SK-N-SH treated with all-trans-retinoic acid at 6 μM for 48 hours (cell line): ENCODE measurements at places on chromosomes 5 and 9.

- no peak for ATAC-seq
These were observed 335.6 kb upstream of the CLINT1 start for GRCh38 chr5:158194561-158194976.

DNA sequence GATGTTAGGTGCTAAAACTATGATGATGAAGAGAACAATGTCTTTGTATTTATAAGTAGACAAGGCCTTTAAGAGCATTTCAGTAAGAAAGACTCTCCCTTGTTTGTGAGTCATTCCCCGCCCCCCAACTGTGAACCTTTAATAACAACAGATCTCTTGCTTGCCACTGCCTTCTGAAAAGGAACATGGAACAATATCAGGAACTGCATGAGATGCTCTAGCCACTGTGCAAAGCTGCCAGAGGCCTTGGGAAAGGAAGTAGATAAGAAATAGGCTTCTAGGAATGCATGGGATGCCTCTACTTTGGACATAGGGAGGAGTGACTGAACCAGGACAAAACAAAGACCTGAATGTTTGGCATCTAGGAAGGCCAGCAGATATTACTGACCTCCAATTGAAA lies 296.1 kb upstream of the MPDZ start:
- no peak for ATAC-seq

- peak; percentile 6; the same call in 1 of the 3 replicates for ATAC-seq
These were observed 163.3 kb upstream of the LHFPL2 start for GRCh38 chr5:78811866-78812265.

DNA sequence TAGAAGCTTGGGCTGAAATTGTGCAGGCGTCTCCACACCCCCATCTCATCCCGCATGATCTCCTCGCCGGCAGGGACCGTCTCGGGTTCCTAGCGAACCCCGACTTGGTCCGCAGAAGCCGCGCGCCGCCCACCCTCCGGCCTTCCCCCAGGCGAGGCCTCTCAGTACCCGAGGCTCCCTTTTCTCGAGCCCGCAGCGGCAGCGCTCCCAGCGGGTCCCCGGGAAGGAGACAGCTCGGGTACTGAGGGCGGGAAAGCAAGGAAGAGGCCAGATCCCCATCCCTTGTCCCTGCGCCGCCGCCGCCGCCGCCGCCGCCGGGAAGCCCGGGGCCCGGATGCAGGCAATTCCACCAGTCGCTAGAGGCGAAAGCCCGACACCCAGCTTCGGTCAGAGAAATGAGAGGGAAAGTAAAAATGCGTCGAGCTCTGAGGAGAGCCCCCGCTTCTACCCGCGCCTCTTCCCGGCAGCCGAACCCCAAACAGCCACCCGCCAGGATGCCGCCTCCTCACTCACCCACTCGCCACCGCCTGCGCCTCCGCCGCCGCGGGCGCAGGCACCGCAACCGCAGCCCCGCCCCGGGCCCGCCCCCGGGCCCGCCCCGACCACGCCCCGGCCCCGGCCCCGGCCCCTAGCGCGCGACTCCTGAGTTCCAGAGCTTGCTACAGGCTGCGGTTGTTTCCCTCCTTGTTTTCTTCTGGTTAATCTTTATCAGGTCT lies at the start of gene C9orf72:
Gene C9orf72, minus strand, starts transcription at position 564 of the 716 bp plus-strand sequence. CDS start 6,361 bp downstream, outside the sequence.
- peak; percentile 89 for ATAC-seq

GRCh38 chr5:22250528-22250927 lies 602.6 kb downstream of the CDH12 start:
- ATAC-seq, result no peak

DNA sequence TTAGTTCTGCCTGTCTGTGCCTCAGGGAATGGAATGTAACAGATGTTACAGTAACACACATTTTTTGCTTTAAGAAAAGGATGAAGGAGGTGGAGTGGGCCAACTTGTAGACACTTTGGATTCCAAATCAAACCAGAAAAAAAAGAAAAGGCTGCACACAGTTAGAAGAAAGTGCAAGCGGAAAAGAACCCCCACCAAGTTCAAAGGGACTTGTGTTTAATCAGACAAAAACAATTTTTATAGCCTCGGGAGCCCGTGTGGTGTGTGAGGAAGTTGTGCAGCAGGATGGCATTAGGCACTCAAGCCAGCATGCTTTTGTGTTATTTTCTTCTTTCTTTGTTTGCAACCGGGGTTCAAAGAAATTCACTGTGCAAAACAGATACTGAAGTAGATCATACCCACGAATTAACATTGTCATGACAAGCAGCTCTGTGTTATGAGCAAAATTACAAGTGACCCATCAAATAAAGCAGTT lies 189.5 kb downstream of the SEMA5A start:
- no peak for ATAC-seq

DNA sequence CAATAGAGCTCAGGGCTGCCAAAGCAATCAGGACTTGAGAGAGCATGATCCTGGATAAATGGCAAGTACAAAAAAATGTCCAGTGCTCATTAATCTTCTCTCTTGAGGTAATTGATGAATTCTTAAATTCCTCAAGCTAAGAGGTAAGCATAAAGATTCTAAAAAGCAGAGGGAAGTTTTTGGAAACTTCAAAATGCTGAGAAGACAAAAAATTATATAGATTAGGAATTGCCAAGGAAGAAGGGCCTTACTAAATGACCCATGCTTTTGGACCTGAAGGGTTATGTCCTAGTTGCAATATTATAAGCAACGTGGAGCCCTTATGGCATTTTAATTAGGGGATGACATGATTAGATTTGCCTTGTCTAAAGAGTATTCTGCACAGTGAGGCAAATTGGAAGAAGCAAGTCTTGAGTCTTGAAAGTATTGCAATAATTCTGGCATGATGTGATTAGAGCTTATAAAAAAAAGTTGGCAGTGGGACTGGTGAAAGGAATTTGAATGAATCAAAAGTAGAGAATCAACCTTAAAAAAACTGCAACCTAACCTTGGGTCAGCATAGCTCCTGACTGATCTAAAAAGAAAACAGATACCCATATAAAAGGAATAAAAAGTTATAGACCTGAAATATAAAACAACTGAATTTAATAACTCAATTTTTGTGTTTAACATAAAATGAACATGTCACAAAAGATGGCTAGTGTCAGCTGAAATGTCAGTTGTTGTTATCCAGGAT lies 323.8 kb upstream of the ARRDC3 start:
- ATAC-seq, result peak; percentile 95

DNA sequence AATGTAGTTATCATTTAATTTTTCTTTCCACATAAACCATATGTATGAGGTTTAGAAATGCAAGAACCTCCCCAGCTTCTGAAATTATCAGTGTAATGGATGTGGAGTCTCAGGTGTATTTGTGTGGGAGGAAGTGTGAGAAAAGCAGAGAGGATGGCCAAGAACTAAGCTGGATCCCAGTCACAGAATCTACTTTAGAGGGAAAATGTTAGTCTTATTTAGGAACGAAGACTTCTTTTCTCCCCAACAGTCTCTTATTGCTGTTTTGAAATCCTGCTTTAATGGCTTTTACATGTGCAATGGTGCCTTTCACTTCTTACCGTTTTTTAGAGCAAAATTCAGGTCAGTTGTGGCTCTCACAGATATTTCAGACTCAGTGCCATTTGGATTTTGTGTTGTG lies 3.0 kb downstream of the EQTN start:
- ATAC-seq, result no peak

GRCh38 chr5:169583101-169583423 lies 511 bp upstream of the SPDL1 start:
- peak; percentile 3 for ATAC-seq

DNA sequence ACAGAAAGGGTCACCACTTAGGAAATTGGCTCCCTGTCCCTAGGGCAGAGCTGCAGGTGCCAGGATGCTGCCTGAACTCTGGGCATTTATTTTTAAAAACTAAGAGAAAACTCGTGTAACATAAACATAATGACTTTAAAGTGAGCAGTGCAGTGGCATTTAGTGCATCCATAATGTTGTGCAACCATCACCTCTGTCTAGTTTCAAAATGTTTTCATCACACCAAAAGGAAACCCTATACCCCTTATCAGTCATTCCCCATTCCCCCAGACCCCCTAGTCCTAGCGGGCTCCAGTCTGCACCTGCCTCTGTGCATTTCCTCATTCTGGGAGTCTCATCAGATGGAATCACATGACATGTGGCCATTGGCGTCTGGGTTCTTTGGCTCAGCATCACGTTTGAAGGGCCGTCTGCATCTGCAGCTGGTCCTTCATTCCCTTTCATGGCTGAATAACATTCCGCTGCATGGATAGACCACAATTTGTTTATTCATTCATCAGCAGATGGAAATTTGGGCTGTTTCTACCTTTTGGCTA lies 55.8 kb downstream of the NSG2 start:
- no peak for ATAC-seq

DNA sequence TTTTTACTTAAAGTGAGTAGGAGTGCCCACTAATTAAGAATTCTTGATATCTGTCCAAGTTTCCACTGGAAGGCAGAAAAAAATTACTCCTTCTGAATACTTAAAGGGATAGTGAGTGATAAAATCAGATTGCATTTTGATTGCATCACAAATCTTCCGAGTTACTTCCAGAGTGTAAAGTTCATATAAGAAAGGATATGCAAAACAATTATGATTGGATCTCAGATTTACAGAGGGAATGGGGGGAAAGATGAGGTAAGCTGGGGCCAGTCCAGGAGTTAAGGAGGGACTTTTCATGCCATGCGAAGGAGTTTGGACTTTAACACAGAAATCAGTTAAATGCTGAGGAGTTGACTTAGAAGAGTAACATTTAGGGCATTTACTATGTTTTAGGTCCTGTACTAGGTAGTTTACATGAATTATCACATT lies 9.3 kb upstream of the RNF145 start:
- no peak for ATAC-seq

DNA sequence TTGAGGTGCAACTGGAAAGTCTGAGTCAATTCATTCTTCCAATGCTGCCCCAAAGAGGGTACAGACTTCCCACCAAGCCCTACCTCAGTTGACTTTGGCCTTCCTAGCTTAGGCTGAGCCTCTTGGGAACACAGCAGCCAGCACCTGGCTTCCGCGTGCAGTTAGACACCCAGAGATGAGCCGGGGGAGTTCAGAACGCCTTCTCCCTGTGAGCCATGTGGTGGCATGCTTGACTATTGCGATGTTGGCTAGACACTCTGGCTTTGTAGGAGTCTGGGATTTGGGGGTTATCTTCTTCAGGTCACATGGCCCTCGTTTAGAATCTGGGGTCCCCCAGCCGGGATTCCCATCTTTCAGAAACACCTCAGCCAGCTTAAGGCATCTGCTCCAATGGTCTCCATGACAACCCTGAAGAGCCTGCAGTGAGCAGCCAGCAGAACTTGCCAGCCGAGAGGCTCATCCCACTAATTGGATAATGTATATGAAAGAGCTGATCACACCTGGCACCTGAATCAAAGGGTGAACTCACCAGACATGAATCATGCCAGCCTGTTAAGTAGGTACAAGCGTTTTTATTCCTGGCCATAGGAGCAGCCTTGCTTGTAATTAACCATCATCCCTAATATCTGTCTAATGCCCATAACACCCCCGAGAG lies 167.5 kb downstream of the SYK start:
- ATAC-seq, result no peak

- no peak for ATAC-seq
These were observed 2.9 kb upstream of the MYOZ3 start for GRCh38 chr5:150658121-150658520.

DNA sequence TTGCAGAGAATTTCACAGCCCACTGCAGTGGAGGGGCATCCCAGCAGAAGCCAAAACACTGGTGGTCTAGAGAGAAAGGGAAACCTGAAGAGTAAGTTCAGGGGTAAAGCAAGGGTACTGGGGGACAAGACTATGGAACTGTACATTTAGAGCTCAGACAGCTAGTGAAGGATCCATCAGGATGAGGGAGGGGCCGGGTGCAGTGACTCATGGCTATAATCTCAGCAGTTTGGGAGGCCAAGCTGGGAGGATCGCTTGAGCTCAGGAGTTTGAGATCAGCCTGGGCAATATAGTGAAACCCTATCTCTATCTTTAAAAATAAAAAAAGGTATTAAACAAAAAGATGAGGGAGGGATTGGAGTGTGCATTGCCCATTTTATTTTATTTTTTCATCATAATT lies 7.8 kb upstream of the ANKH start:
- no peak for ATAC-seq

DNA sequence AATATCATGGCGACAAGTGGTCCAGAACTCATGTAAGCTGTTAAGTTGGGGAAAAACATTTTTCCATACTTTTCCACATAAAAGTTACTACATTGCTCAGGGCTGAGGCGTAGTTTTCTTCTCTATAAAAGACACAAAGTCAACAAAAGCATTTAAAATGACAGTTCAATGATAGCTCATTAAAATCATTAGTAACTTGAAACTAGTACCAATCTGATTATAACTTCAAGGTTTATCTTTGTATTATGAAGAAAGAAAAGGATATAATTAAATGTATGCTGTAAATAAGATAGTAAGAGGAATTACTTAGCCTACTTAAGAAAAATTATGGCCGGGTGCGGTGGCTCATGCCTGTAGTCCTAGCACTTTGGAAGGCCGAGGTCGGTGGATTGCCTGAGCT lies 9.9 kb downstream of the NME5 start:
- no peak for ATAC-seq

GRCh38 chr5:78647838-78648358 lies 674 bp downstream of the LHFPL2 start:
- ATAC-seq, result peak; percentile 36

DNA sequence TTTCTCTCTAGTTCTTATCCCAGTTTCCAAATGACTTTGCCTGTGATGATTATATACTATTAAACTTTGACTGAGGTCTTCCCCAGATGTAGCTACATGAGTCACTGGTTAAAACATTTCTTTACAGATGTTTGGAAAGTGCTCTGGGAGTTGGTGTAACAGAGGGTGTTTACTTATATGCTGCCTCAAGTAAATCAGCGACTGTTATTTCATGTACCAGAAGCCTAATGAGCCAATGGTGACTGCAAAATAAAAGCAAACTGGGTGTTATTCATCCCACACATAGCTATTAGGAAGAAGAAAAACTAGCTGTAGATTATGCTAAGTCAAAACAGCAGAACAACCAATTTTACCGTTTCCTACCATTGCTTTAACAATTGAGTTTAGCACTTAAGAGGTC lies 929.7 kb upstream of the SEMA6A start:
- ATAC-seq, result no peak

DNA sequence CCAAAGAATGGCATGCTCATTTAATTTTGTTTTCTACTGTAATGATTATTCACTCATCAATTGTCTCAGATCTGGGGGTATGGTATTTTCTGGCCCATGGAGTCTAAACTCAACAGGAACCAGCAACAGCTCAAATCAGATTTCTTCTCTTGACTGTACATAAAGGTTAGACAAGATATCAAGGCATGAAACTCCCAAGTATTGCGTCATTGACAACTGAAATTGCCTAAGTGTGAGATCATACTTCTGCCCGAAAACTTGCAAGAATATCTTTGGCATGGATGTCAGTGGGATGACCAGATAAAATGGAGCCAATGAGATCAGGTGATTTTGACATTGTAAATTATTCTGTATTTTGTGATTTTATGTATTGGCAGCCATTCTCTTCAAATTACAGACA lies 141.7 kb upstream of the STK32A start:
- ATAC-seq, result no peak
